ENCODE measurements at places on chromosomes 12 and 14. TPM values are rescaled to one million over a fixed set of nuclear protein-coding genes. Genes with fewer than 3 reads are reported as not detected.

DNA sequence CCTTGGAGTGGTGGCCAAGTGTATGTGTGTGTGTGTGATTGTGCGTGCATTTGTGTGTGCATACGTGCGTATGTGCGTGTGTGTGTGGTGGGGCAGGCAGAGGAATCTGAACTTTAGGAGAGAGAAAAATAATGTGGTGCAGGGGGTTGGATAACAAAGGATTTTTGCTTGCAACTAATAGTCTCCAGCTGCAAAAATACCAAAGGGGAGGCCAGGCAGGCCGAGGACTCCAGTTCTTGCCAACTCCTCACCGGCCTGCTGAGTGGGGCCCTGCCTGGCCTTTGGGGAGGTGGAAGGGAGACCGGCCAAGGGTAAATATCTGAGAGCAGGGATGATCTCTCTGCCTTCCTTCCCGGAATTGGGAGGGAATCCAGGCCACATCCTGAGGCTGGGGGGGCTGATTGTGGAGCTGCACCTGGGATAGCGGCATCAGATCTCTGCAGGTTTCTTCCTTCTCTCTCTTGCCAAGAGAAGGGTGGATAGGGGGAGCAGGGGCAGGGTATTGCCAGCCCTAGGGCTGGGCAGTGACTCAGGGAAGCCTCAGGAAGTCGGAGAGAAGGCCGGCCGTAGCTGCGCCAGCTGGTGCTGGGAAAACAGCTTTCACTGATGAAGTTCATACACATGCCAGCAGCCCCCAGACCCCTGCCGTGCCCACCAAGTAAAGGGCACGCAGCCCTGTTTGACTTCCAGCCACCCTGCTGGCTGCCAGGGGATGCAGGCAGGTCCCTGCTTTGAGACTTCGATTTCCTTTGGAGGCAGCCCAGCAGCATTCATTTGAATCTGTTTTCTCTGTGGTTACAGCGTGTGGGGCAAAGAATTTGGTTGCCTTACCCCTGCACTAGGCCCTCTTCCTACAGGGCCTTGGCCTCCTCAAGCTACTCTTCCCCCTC is 4.6 kb upstream of the LRP1-AS start:
- no peak for DNase-seq

GRCh38 chr12:34345801-34346200 is 323.5 kb downstream of the ALG10 start:
- no peak for DNase-seq

GRCh38 chr14:84323978-84324377 is 1206.0 kb upstream of the FLRT2 start:
- no peak for DNase-seq

- no peak for DNase-seq
These were observed 425.5 kb downstream of the C12orf50 start for GRCh38 chr12:87603727-87604126.

- no peak for DNase-seq
These were observed 2.1 kb upstream of the TEDC1 start for GRCh38 chr14:105488781-105489541.

DNA sequence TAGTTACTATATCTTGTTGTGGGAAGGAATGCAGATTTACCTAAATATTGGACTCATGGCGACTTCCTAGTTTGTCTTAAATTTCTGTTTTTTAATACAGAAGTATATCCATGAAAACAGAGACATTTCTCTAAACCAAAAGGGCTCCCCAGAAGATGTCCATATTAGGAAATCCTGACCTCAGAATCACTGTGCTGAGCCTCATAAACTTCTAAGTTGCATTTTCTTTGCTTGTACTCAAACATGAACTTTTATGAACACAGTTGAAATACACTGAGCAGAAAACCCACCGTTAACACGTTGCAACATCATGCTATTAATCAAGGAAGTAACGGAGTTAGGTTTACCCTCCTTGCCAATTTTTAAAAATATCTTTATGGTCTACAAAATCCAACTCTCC is 42.9 kb upstream of the NR2C1 start:
- DNase-seq: no peak

DNA sequence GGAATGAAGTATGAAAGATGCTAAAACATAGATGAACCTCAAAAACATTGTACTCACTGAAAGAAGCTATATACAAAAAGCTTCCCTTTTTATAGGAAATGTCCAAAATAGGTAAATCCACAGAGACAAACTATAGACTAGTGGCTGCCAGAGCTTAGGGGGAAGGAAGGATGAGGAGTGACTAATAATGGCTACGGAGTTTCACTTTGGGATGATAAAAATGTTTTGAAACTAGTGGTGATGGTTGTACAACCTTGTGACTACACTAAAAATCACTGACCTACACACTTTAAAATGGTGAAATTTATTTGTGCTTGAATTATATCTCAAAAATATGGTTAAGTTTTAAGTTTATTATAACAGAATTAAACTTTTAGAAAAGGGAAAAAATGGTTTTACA is 37.1 kb upstream of the AMN1 start:
- DNase-seq: no peak

DNA sequence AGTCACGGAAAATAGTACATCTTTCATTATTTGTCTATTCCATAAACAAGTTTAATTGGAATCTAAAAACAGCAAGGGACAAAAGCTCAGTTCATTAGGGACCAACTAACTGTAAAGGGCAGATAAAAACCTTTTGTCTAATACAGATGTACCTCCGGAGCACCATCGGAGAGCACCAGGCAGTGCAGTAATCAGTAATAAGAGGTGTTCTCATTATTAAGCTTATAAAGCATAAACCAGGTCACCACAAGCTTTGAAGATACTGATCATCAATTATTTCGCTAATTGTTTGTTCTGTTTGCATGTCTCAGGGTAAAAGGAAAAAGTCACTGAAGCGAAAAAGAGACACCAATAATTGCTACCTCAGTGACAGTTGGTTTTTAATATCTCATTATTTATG is 207.3 kb upstream of the PRKD1 start:
- DNase-seq: no peak

- DNase-seq: no peak
These were observed 208.6 kb upstream of the OR4E1 start for GRCh38 chr14:21882226-21882625.

DNA sequence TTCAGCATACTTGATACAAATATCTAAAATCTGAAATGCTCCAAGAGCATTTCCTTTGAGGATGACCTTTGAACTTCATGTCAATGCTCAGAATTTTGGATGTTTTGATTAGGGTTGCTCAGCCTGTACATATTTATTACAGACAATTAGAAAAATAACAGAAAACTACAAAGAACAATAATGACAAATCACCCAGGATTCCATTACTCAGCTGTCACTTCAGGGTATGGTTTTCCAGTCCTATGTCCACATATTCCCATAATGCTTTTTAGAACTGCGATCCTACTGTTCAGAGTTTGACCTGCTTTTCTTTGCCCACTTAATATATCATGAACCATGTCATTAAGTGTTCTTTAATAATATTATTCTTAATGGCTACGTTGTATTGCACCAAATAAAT is 11.4 kb downstream of the DLGAP5 start:
- DNase-seq: no peak

GRCh38 chr12:14795028-14795448 is 8.2 kb downstream of the WBP11 start:
- DNase-seq: no peak

GRCh38 chr12:53492830-53493609 is 6.2 kb downstream of the MAP3K12 start:
- peak; percentile 93 for DNase-seq

GRCh38 chr12:20432290-20432689 is 64.0 kb downstream of the PDE3A start:
- DNase-seq: no peak

DNA sequence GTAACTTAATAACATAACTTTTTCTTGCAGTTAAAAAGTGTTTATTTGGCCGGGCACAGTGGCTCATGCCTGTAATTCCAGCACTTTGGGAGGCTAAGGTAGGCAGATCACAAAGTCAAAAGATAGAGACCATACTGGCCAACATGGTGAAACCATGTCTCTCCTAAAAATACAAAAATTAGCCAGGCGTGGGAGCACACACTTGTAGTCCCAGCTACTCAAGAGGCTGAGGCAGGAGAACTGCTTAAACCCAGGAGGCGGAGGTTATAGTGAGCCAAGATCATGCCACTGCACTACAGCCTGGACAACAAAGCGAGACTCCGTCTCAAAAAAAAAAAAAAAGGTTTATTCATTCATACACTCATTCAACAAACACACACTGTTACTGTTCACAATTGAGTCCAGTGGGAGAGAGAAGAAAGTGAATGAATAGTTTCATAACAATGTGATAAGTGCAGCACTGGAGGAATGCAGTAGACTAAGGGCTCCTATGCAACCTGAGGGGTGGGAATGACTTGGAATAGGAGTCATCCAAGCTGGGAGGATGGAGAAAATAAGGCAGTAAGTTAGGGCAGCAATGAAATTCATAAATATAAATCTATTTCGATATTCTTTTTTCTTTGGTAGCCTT is 19.8 kb downstream of the DAD1 start:
- no peak for DNase-seq

GRCh38 chr14:99691111-99691885 is 7.2 kb downstream of the CYP46A1 start:
- DNase-seq: no peak

GRCh38 chr12:8960176-8960575 is 10.7 kb upstream of the M6PR start:
- DNase-seq: no peak

GRCh38 chr14:68039593-68039992 is 220.0 kb downstream of the RAD51B start:
- DNase-seq: no peak

GRCh38 chr12:55845785-55846496 is 3.2 kb upstream of the MMP19 start:
- no peak for DNase-seq

- no peak for DNase-seq
These were observed 493 bp downstream of the NUMB start for GRCh38 chr14:73457924-73458182.

DNA sequence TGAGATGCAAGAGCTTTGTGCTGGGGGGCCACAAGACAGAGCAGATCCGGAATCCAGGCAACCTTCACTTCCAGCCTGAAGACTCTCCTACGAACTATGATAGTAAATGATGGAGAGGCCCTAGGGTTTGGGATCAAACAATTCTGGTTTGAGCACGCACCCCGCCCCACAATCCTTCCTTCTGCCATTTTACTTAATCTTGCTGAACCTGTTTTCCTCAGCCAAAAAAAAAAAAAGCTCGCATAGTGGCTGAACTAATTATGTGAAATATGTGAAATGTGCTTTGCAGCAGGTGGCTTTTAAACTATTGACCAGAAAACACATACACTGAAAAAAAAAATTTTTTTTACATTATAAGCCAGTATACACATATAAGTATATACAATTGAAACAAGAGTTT is 667 bp upstream of the ITFG2 start:
- DNase-seq: no peak

GRCh38 chr12:56257491-56258067 is 605 bp downstream of the ANKRD52 start:
- peak; percentile 15 for DNase-seq

DNA sequence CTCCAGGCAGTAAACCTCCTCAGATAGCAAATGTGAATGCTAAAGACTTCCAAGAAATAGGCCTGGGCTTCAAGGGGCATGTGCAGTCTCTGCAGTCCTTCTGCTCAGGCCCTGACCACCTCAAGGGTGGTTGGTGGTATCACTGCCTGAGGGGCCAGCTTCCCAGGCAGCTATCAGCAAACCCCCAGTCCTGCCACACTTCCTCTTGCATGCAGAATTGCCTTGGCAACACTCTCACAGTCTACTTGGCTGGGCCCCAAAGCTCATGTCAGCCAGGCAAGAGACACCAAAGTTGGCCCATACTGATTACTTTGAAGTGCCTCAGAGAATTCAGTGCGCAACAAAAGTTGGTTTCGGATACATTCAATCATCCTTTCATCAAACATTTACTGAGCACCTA is 3.5 kb upstream of the ASB8 start:
- DNase-seq: no peak

DNA sequence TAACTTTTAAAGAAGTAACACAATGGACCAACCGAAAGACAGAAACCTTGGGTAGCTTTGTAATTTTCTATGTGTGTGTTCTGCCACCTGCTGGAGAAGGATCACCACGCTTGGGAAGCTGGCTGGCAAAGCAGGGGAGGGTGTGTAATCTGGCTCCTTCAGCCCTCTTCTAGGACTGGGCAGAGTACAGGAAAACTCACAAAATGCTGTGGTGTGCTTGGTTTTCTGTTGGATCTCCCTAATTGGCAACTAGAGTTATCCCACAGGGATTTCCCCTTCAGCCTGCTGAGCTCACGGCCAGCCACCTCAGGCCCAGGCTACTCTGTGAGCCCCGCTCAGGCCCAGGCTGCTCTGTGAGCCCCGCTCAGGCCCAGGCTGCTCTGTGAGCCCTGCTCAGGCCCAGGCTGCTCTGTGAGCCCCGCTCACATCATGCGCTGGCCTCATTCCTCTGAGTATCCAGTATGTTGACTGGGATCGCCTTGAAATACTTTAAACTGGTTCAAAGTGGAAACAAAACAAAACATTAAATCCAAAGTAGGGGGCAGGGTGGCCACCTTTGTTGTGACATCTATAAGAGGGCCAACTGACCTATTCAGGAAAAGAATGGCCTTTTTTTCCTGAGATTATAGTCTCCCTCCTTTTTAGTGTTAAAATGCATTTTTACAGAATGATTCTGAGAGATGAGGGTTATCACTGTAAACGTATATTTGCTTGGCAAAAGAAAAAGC is 52.0 kb upstream of the RNU6-8 start:
- DNase-seq: peak; percentile 32

- DNase-seq: no peak
These were observed 532.5 kb upstream of the MGAT4C start for GRCh38 chr12:86788661-86789060.

- no peak for DNase-seq
These were observed 12.1 kb upstream of the NXPH4 start for GRCh38 chr12:57204454-57204853.

- DNase-seq: no peak
These were observed 73.0 kb upstream of the ATF1 start for GRCh38 chr12:50690925-50691324.

- no peak for DNase-seq
These were observed 28.2 kb downstream of the TSPAN19 start for GRCh38 chr12:85007836-85008235.

DNA sequence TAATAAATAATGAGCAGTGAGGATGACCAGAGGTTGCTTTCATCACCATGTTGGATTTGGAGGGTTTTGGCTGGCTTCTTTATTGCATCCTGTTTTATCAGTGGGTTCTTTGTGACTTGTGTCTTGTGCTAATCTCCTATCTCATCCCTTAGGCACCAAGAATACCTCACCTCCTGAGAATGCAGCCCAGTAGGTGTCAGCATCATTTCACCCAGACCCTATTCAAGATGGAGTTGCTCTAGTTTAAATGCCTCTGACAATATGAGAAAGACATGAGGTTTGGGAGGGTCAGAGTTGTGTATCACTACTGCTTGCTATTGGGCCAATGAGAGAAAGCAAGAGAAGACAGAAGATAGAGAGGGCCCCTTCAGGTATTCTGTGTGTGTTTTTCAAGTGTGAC is 592.2 kb downstream of the ETNK1 start:
- no peak for DNase-seq

Gene FITM1
- polyA plus RNA-seq: 1.5 TPM

Gene TAS2R9
- polyA plus RNA-seq: not detected

Gene SLC38A4
- 23.1 TPM for polyA plus RNA-seq

Gene NTF3
- 3.5 TPM for polyA plus RNA-seq

Gene GALNT4
- polyA plus RNA-seq: 10.8 TPM

Gene IL31
- not detected for polyA plus RNA-seq

Gene FAM181A
- polyA plus RNA-seq: not detected

Gene POTEG
- not detected for polyA plus RNA-seq

Gene FGD6
- 11.5 TPM for polyA plus RNA-seq

Gene XRCC3
- 22.2 TPM for polyA plus RNA-seq

Gene DEPDC4
- polyA plus RNA-seq: 7.3 TPM

Gene PLA2G1B
- polyA plus RNA-seq: not detected
